ENCODE measurements at places on chromosomes 12 and 14.

DNA sequence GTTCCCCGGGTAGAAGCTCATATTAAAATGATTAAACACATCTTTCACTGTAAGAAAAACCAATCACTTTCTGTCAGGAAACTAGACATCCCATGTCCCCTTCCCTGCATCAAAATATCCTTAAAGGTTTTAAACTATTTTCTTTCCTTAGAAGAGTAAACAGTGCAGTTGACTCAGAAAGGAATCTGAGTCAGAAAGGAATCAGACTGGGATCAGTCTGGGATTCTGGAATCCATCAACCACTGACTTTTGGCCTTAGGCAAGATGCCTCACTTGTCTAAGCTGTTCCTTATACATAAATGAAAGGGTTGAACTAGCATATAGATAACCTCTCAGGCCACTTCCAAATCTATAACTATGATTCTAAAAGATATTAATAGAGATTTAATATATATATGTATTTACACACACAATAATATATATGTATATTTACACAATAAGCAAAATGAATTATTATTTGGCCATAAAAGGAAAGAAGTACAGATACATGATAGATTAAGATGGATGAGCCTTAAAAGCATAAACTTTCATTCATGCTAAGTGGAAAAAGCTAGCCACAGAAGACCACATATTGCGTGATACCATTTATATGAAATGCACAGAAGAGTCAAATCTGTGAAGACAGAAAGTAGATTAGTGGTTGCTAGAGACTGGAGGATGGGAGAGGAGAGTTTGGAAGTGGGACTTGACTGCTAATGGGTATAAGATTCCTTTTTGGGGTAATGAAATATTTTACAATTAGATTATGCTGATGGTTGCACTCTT is 114.4 kb downstream of the SLC38A1 start:
- peak; percentile 46 for DNase-seq

- no peak for DNase-seq
Observed at GRCh38 chr12:29149691-29150281, 708 bp downstream of the FAR2 start.

GRCh38 chr14:20400965-20401593 is 12.2 kb downstream of the TEP1 start:
- DNase-seq = no peak

GRCh38 chr12:66252771-66253170 is 49.5 kb upstream of the HELB start:
- DNase-seq = no peak

GRCh38 chr12:93113317-93114006 is 184.4 kb upstream of the EEA1 start:
- DNase-seq = peak; percentile 34

GRCh38 chr14:38210587-38211216 is 3.0 kb downstream of the SSTR1 start:
- peak; percentile 79 for DNase-seq

DNA sequence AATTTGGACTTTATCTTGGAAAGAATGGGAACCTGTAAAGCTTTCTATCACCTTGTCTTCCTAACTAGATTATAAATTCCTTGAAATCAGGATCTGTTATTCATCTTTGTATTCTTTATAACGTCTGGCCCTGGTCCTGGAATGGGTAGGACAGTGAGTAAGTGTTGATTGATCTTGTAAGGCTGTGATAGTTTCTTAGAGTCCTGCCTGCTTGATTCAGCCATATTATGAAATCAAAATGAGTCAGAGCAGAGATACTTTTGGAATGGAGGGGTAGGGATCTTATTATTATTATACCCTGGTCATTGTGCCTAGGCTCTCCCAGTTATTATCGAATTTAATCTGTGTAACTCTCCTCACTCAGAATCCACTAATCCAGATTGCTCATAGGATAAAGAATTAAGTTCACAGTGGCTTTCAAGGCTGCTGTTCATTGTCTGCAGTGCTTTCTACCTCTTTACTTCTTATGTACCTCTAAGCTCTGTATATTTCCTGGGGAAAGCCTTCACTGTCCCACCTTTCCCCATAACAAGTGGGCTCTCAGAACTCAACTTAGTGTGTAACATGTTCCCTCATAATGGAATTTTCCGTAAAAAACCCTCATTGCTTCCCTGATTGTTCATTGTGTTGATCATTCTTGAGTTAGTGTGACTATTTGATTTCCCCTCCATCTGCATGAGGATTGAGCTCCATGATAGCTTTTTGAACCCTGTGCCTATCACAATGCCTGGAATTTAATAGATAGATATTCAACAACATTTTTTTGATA is 93.3 kb downstream of the DAAM1 start:
- DNase-seq = peak; percentile 25

DNA sequence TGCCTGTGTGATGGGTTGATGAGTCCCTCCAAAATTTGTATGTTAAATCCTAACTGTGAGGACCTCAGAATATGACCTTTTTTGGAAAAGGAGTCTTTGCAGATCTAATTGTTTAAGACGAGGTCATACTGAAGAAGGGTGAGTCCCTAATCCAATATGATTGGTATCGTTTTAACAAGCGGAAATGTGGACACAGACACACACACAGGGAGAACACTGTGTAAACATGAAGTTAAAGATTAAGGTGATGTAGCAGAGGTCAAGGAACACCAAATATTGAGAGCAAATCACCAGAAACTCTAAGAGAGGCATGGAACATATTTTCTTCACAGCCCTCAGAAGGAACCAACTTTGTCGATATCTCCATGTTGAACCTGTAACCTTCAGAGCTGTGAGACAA is 1106.7 kb downstream of the SLC6A15 start:
- DNase-seq = no peak

DNA sequence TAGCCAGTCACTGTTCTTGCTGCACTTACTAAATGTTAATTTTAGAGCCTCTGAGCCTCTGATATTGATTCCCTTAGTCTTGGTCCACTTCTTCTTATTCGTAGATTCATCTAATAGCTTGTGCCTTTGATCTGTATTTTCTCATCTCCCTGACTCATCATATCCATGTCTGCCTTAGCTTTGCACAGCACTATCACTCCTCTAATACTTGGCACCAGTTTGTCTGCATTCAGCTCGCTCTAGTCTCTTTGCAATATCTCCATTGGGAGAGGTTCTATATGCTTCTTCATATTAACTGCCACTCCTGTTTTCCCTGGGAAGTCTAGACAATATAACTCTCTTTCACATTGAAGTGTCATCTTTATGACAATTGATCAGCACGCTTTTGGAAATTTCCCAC is 68.5 kb upstream of the CSRP2 start:
- no peak for DNase-seq

GRCh38 chr14:35861204-35861868 is 35.2 kb downstream of the BRMS1L start:
- no peak for DNase-seq

DNA sequence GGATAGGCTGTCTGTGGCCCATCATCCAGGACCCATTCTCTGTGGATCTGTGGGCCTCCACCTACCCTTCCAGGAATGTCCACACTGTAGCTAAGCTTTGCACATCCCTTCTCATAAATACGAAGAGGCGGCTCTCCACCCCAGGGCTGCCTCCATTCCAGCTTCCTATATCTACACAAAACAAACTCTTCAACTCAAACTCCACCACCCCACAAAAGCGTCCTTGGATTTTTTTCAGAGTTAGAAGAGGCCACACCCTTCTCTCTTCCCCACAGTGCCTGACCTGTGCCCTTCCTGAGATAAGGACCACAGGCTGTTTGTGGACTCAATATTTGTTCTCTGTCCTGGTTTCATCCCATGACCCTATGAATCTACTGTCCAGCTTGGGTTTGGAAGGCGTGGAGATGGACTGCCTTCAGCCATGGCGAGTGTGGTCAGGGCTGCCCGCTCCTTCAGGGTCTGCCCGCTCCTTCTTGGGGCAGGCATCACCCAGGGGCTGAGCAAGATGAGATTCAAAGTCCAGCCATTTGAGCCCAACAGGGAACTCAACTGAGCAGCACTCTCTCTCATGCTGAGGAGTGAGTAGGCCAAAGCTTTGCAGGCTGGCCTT is 13.0 kb upstream of the SERPINA12 start:
- no peak for DNase-seq

DNA sequence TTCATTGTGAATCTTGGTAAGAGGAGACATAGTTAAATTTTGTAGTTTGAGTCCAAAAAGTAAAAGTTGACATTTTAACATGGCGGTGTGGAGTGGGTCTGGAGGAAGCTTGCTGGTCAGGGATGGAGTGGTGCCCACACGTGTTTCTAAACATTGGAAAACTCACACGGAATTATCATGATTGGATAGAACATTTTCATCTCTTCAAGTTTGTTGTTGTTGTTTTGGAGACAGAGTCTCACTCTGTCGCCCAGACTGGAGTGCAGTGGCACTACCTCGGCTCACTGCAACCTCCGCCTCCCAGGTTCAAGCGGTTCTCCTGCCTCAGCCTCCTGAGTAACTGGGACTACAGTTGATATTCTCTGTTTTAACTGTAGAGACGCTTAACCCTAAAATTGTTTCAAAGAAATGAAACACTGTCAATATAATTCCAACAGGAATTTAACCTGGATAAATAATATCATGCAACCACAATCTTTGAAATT is 502 bp upstream of the MBIP start:
- no peak for DNase-seq

- no peak for DNase-seq
Observed at GRCh38 chr14:70425354-70425753, 8.5 kb upstream of the SYNJ2BP start.

GRCh38 chr12:16030744-16031143 is 119.6 kb downstream of the DERA start:
- no peak for DNase-seq

DNA sequence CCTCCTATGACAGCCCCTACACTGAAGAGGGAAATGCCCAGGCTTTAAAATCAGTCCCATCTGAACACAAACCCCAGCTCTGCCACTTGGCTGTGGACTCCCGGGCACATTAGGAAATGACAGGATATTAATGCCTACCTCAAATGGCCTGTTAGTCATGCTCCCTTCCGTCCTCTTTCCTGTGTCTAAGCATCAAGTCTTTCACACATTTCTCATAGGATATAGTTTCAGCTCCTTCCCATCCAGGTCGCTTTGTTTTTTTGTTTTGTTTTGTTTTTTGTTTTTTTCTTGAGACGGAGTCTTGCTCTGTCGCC is 16.1 kb downstream of the PLEK2 start:
- DNase-seq = no peak

GRCh38 chr12:27981874-27982273 is 9.3 kb upstream of the PTHLH start:
- no peak for DNase-seq

DNA sequence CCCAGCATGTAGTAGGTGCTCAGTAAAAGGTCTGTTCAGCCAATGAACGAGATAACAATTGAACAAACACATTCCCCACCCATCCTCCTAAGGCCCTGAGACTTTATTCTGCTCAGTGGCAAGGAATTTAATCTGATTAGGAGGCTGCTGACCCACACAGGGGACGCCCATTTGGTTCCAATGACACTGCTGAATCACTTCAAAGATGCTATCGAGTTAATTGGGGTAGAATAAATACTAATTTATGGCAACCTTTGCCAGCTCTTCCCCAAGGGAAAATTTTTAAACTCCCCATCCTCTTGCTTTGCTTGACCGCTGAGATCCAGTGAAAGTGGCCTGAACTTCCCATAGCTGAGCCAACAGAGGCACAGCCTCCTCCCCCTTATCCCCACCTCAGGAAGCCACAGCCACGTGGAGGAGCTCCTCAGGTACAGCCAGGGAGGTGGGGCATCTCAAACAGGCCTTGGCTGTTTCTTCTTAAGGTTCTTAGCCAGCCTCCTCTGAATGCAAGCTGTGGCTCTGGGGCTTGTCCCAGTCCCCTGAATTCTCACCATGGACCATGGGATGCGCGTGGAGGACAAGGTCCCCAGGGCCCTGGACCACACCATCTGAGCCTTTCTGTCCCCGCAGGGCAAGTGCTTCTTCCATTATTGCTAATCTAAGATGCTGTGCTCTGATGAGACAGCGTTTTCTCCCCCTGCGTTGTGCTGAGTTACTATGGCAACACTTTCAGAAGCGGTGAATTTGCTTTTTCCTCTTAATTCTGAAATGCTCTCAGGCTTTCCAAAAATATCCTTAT is 26.7 kb downstream of the C14orf132 start:
- DNase-seq = no peak

- no peak for DNase-seq
Observed at GRCh38 chr14:104694991-104695659, 5.7 kb downstream of the INF2 start.

- DNase-seq = no peak
Observed at GRCh38 chr14:105250008-105250366, 1.7 kb downstream of the BTBD6 start.

DNA sequence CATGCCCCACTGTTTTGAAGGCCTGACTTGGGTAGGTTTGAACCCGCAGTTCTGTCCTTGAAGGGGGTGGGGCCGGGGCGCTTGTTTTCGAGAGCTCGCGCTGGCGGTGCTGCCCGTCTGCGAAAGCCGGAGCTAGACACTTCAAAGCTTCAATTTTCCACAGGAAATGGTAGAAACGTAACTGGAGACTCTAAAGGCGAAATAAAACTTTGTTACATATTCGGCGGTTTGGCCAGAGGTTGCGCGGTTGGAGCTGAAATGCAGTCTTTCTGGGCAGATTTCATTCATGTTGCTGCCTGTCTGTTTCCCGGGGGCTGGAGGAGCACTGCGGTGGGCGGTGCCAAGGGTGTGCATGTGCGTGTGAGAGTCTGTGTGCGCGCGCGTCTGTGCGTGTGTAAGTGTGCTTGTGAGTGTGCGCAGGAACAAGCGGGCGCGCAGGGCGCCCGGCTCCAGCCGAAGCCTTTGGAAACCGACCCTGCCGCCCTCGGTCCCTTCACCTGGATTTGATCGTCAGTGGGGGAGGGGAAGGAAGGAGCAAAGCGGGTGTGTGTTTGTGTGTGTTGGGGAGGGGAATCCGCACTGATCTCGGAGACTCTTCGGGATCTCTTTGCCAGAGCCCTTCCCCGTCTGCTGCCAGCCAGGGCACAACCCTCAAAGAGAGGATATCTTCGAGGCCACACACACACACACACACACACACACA is 227.7 kb upstream of the CRY1 start:
- DNase-seq = peak; percentile 18

DNA sequence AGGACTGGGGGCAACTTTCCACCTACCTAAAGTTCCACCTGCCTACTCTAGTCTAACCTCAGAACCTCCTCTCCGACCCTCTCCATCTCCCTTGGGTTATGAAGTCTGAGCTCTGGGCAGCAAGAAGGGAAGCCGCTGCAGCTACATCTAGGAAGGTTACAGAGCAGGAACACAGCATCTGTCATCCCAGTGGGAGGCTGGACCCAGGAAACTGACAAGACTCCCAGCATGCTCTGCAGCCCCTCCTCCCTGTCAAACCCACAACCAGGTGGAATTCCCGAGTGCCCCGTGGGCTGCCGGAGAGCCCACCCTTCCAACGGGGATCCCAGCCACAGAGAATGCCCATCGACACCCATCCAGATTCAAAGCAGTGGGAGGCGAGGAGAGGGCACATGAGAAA is 2.1 kb downstream of the TESC start:
- DNase-seq = no peak

- peak; percentile 55 for DNase-seq
Observed at GRCh38 chr12:122336015-122336946, 70.0 kb upstream of the VPS33A start.
